ENCODE measurements at places on chromosomes 1 and 21. TPM values are rescaled to one million over a fixed set of nuclear protein-coding genes. Genes with fewer than 3 reads are reported as not detected.

Gene PHLDA3
- total RNA-seq: 7.6 TPM

Gene AQP10
- not detected for total RNA-seq

Gene FCRLA
- total RNA-seq: 2.0 TPM

Gene F13B
- total RNA-seq: not detected

Gene UTS2
- not detected for total RNA-seq

Gene CA14
- not detected for total RNA-seq

Gene ABCG1
- not detected for total RNA-seq

Gene MCOLN2
- 9.6 TPM for total RNA-seq

Gene SPRR2A
- total RNA-seq: not detected

Gene BRWD1
- total RNA-seq: 39.5 TPM

Gene NBPF6
- not detected for total RNA-seq

Gene OBSCN
- total RNA-seq: 0.42 TPM

Gene CFAP57
- not detected for total RNA-seq

Gene CD1D
- total RNA-seq: not detected

Gene MEX3A
- total RNA-seq: 3.2 TPM

Gene FAM163A
- not detected for total RNA-seq

Gene ZNF670
- total RNA-seq: 5.4 TPM

Gene ELAVL4
- total RNA-seq: not detected

Gene OR2L3
- total RNA-seq: not detected

Gene SLC22A15
- 0.62 TPM for total RNA-seq

Gene PTGS2
- total RNA-seq: 29.4 TPM

Gene ALG6
- total RNA-seq: 25.3 TPM

Gene KCNE2
- total RNA-seq: not detected

Gene TRIM67
- 0.20 TPM for total RNA-seq

Measured in M059J (cell line).